BJ (cell line): ENCODE measurements at places on chromosomes 1 and 21.

DNA sequence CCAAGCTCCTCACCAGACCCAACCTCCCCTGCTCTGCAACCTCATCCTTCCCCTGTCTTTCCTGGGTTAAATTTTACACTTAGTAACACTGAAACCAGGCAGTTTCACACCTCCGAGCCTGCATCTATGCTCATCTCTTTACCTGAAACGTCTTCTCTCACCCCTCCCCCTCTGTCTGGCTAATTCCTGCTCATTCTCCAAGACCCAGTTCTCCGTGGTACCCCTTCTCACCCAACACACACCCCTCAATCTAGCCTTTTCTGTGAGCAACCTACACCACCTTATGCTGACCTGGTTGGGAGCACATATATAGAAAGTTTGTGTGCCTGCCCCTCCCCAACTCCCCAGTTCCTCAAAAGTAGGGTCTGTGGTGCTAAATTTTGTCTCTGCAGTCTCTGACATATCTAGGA, 3.7 kb upstream of the KIAA1614 start:
- no peak for DNase-seq

DNA sequence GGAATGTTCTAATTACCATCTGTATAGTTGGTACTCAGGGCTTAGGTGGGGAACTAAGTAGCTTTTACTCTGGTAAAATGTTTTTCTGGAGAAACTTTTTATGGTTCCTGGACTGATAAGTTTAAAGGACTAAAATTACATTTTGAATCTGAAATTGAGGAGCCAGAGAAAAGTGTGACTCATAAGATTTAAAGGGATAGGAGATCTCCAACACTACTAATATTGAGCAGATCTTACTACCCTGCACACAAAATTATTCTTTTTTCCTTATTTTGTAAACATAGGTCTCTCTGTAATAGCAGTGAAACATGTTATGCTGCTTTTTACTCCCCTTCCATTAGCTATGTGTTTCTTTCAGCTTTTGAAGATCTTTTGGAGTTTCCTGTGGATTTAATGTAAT, 32.5 kb downstream of the MTF2 start:
- DNase-seq, result no peak

DNA sequence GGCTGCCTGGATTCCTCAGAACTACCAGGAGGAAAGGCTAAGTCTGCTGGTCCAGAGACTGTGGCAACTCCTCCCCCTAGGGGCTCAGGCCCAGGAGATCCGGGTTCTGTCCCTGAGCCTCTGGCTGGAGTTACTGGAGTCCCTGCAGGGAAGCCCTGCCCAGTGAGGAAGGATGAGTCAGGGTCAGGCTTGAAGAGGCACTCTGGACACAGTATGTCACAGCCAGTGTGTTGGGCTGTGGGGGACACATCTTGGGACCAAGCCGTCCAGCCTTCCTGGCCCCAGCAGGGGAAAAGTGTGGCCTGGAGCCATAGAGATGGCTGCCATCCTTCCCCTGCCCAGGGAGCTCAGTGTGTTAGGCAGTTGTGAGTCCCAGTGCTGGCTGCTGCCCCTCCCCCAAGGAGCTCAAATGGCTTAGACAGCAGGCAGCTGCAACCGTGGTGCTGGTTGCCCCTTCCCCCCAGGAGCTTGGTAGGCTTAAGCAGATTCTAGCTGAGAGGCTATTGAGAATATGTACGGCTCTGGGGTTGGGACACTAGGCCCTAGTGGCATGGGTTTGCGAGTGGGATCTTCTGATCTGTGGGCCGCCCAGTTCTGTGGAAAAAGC, 28.2 kb upstream of the RABGAP1L start:
- no peak for DNase-seq

DNA sequence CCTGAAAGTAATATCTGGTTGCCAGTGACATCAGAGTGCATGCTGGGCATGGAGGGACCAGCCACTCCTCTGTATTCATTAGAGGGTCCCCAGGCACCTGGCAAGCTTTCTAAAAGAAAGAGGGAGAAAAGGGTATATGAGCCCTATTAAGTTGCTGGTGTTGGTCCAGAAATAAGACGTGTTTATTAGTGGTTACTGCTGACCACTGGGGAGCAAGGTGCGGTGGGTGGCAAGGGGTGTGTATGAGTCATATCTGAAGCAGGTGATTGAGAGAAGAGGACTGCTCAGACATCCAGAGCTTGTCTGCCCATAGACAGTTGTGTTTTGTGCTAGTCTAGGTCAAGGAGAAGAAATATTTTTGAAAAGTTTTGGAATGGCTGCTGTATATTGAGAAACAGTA, 298.1 kb downstream of the TM2D1 start:
- no peak for DNase-seq

GRCh38 chr1:202567738-202568137, 142.5 kb downstream of the SYT2 start:
- DNase-seq, result no peak

- no peak for DNase-seq
Observed at GRCh38 chr1:168554603-168555483, 11.0 kb upstream of the XCL2 start.

GRCh38 chr1:154433161-154433764, 28.1 kb downstream of the IL6R start:
- DNase-seq, result no peak
